CD8-positive, alpha-beta T cell (primary cell): ENCODE measurements at places on chromosomes 6 and 20.

GRCh38 chr6:168550326-168550725 lies 109.3 kb downstream of the SMOC2 start:
- DNase-seq = no peak

DNA sequence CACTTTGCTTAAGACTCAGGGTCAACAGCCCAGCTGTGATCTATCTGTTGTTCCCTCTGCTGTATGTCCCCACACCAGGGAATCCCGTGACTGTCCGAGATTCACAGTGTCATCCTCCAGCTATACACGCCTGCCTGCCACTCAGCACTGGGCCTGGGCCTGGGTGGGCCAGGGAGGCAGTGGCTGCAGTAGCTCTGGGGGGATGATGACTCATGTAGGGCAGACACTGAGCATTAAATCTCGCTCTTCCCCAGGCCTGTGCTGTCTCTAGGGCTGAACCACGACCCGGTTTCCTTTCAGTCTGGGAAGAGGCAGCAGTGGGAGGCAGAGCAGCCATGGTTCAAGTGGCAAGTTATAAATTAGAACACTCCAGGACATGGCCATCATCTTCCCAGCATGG lies 173.9 kb downstream of the LRFN2 start:
- no peak for DNase-seq

DNA sequence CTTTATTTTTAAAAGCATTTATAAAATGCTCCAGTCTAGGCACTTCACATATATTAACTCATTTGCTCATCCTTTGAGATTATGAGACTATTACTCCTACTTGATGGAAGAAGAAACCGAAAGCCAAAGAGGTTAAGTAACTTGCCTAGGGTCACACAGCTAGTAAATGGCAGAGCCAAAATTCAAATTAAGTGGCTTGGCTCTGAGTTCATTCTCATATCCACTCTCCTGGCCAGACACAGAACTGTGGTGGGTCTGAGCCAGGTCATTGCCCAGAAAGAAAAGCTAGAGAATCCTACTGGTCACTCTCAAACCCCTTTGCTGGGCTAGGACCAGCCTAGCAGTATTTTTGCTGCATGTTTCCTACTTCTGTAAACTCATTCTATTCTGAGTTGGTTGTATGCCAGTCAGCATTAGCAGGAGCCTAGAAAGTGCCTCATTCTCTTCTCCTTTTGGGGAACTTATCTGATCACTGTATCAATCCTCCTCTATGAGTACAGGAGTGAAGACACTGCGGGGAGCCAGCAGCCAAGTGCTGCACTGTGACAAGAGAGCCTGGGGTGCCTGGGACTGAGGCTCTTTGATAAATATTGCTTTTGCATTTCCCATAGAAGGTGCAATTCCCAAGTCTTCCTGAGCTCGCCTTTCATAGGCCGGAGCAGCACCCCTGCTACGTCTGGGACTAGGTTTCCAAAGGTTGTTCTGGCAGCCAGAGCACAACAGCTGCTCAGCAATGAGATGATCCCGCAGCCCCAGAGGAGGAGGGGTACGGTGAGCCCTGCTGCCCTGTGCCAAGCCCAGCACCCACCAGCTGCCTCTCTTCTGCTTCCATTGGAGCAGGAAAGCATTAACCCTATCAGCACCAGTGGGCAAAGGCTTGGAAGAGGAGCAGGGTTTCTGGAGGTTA lies 728.3 kb downstream of the MAFB start:
- no peak for DNase-seq

DNA sequence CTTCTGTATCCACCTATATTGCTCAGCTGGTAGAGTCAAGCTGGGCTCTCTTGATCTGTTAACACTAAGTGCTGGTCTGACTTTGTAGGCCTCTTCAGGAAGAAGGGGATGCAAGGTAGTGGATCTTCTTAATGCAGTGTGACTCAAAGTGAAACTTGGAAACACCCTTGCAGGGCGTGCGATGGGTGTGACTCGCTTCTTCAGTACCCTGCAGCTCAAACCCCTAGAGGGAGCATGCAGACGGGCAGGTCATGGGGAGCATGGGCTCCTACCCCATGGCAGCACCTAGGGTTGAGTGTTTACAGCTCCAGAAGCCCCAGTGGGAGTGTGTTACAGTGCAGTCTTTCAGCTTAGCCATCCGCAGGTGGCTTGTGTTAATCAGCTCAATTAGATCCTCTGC lies 757 bp upstream of the SAMD3 start:
- DNase-seq = peak; percentile 84

GRCh38 chr20:1182106-1182505 lies 2.7 kb downstream of the TMEM74B start:
- DNase-seq = no peak

DNA sequence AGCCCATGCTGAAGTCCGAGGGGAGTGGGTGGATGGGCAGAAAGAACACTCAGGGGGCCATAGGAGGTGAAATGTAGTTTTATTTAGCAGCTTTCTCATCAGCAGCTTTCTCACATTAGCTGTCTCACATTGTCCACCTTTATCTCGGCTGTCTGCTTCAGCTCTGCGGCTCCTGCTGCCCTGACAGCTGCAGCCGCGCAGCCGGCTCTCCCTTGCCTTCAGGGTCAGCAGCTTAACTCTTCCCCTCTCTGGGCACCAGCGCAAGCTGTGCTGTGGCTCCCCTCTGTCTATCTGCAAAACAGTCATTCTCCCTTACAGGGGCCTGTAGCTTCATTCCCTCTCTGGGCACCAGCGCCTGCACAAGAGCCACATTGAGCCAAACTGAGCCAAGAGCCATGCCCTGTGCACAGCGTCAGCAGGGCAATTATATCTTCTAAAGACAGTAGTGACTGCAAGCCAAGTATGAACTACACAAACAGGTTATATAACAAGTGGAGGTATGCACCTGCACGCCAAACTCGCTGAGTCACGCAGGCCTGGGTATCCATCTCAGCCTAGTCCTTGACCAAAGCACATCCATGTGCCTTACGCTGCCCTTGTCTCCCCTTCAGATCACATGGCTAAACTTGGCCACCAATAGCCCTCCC lies 198.8 kb downstream of the EYA2 start:
- DNase-seq = no peak

- no peak for DNase-seq
Measured at GRCh38 chr20:8117636-8118035, 14.4 kb upstream of the PLCB1 start.

DNA sequence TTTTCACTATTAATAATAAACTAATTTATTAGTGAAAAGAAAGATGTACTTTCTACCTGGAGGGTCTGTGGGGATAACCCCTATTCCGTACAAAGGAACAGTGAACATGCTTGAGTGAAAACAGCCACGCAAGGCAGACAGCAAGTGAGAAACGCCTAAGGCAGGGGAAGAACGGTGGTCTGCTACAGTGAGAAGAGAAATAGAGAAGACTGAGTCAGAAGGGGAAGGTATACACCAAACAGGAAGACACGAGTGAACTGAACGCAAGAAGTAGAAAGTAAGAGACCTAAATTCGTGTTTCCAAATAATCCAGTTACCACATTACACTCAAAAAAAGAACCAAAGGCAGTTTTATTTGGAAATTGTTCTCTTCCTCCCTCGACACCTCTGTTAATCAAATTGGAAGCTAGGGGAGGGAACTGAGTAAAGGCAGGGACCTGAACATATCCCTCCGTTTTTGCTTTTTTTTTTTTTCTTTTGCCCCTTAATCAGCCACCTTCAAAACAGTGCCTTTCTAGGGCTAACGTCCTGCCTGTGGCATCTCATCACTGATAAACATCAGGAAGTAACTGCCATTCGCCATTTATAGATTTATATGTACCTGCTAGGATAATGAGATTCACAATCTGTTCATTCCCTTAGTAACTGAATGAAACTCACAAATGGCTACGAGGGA lies 48.9 kb downstream of the ATXN1 start:
- DNase-seq = no peak

DNA sequence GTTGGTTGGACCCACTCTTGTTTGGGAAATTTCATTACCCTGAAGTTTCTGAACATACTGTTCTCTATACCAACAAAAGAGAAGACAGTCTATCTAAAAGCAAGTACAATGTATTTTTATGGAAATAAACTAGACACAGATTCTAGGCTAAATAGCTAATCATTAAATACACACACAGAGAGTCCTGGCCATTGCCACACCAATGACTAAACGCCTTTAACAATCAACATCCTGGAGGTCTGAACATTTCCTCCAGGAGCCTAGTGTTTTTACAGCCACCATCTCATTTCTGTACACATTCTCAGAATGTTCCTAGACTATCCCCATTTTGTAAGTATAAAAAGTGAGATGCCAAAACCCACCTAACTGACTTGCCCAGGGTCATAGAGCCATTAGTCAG lies 141.6 kb upstream of the RREB1 start:
- DNase-seq = no peak

DNA sequence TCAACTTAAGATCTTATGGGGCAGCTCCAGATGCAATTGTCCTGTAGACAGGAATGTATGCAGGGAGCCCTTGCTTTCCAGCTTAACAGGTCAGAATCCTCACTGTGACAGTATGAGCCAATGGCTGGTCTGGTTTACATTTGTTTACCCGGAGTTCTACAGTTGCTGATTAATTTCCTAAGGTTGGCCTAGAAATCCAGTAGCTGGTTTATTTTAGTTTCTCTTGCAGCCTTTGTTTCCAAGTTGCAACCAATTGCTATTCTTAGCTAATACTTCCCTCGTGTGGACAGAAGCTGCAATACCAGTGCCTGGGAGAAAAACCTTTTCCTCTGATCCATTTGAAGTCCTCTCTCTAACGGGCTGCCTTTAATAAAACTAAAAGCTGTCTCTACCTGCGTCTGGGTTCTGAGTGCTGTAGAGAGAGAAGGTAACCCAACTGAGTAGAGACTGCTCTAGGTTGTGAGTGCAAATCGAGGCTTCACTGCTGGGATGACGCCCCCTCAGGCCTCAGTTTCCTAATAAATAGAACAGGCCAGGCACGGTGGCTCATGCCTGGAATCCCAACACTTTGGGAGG lies 45.9 kb downstream of the ZNF217 start:
- no peak for DNase-seq

GRCh38 chr6:113143206-113143605 lies 713.9 kb upstream of the MARCKS start:
- DNase-seq = no peak

DNA sequence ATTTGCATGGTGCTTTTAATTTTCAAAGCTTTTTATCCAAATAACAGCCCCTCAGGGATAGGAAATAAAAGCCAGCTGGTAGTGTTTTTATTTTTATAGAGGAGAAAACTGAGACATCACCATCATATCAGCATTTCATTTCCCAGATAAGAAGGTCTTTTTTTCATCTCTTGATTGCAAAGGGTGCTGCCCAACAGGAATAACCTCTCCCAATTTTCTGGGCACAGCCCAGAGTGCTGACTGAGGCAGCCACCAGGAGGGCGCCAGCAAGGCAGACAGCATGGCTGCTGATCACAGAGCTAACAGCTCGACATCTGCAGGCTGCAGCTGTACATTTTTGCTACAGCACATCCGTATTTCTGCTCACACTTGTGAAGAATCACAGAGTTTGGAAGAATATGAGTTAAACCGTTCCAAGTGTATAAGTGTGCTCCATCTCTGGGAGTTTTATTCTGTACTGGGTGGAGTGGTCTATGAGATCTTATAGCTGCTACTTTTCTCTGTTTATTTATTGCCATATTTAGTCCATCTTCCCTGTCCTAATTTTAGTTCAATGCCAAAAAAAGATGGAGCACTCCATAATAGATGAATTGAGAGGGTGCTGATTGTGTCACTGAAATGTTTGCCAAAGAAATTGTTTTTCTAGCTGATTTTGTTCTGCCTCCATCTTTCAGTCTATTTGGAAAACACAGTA lies 85.5 kb upstream of the C20orf144 start:
- DNase-seq = no peak
